D341Med (cell line): ENCODE measurements at places on chromosomes 1 and 21.
A peak's percentile ranks its signal among the peaks of the same experiment; 100 is the strongest.

DNA sequence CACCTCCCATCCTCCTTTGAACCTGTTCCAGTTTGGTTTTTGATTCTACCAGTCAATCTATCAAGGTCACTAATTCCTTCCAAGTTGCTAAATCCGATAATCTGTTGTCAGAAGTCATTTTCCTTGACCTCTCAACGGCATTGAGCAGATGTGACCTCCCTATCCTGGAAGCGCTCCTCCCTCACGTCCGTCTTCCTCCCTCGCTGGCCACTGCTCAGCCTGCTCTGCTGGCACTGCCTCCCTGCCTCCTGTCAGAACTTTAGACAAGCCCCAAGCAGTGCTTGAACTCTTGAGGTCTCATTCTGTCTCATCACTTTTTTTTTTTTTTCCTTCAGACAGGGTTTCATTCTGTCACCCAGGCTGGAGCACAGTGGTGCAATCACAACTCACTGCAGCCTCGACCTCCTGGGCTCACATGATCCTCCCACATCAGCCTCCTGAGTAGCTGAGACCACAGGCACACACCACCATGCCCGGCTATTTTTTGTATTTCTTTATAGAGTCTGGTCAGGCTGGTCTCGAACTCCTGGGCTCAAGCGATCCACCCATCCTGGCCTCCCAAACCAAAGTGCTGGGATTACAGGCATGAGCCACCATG lies 4.4 kb upstream of the ACOT7 start:
- no peak for DNase-seq

DNA sequence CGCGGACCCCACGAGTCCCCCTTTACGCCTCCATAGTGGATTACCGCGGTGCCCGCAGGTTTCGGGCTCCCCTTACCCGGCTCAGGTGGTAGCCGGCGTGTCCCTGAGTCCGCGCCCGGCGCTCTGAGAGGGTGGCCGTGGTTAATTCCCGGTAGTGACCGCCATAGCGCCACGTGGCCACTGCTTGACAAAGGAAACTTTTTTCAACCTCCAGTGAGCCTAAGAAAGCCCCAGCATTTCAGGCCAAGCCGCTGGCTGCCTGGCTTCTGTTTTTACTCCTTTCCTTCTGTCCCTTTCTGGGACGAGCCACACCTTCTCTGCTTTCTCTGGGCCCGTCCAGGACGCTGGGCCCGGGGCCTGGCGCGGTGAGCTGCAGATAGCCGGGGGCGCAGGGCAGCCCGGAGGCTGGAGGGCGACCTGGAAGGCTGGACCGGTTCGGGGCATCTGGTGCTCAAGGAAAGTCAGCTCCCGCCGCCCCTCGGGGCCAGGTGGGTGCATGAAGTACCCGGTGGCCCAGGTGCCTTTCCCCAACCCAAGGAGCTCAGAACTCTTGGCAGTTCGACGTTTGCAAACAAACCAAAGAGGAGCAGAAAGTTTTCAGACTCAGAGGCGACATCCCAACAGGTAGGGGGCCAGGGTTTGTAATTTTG lies 540 bp upstream of the C1orf198 start:
- no peak for DNase-seq

DNA sequence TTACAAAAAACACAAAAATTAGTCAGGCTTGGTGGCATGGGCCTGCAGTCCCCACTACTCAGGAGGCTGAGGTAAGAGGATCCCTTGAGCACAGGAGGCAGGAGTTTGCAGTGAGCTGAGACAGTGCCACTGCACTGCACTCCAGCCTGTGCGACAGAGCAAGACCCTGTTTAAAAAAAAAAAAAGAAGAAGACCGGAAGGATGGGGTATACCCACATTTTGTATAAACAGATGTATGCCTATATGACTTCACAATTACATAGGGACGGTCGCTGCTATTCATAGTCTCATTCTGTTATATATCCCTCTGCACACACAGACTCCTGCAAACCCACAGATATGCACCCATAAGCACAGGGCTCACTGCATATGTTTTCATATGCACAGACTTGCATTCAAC lies 12.7 kb downstream of the LCK start:
- DNase-seq: no peak

DNA sequence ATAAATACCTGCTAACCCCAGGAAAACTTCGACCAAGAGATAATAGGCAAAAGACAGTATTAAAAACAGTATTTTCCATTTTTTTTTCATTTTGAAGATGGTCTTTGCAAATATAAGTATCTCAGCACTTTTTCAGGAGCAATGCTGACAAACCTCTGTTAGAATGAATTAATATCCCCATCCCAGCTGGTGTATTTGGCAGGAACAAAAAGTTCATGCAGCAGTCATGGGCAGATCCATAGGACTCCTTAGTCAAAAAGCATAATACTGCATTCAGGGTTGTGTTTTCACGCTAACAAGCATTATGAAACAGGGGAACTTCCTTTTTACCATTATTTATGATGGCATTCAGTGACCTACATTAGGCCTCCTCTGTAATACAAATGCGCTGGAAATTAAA lies 344.0 kb downstream of the ST6GALNAC3 start:
- no peak for DNase-seq

DNA sequence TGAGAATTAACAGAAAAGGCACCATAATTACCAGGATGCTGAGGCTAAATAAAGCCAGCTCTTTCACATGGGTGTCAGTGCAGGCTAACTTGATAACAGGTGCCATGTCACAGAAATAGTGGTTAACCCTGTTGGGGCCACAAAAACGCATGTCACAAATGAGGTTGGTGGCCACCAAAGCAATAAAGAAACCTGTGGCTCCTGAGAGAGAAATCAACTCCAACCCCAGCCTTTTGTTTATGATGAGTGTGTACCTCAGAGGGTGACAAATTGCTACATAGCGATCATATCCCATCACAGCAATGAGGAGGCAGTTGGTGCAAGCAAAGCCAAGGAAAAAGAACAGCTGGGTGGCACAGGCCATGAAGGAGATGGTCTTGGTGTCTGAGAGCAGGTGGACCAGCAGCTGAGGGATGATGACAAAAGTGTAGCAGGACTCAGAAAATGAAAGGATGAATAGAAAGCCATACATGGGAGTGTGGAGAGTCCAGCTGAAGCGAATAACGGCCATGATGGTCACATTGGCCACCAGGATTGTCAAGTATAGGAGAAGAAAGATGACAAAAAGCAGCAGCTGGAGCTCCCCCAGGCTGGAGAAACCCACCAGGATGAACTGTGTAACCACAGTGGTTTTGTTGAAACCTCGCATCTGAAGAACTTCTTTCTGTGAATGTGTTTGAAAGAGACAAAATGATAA lies at the start of gene OR10T2:
Gene OR10T2 (minus strand): TSS at position 649 of the 697 bp plus-strand sequence. CDS start 0 bp downstream, at position 649.
- DNase-seq: no peak

DNA sequence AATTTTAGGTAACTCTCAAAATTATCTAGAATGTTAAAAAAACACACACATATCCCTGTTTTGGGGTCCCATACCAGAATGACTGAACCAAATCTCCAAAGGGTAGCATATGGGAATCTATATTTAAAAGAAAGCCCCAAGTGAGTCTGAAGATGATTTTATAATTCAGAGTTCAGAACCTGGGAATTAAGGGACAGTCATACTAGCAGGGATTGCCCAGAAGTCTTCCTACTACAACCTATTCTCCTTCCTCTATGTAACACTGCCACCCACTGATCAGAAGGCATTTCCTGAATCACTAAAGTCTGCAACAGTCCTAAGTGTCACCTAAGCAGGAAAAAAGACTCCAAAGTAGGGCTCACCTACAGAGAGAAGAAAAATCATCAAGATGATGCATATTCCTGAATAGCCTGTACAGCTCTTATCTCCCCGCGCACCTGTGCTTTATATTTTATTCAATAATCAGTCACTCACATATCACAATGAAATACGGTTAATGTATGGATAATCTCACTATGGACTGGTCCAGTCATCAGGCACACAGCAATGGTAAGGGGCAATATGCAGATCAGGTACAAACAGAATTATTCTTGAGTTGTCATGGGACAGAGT lies 4.9 kb downstream of the RGS1 start:
- DNase-seq: no peak

DNA sequence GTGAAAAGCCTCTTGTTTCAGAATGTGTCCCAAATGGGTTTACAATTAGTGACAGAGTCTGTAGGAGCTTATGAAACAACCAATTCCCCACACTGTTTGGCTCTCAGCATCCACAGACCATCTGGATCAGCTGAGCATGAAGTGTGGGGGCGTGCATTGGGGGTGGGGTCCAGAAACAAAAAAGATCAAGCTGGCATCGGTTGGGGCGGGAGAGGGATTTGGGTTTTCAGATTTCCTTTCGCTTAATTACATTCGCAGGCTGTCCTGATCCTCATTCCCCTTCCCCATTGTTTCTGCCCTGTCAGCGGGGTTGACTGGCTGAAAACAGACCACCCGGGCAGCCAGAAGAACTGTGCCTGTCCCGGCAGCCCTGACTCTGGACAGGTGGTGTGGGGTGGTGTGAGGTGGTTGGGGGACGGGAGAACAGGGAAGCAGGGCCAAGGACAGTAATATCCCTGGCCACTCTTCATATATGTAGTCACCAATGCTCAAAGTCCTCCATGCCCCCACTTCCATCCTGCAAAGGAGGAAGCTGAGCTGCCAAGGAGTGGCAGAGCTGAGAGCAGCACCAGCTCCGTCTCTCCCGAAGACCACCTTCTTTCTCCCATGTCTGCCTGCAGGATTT lies 92.0 kb downstream of the IER5 start:
- peak; percentile 76 for DNase-seq

DNA sequence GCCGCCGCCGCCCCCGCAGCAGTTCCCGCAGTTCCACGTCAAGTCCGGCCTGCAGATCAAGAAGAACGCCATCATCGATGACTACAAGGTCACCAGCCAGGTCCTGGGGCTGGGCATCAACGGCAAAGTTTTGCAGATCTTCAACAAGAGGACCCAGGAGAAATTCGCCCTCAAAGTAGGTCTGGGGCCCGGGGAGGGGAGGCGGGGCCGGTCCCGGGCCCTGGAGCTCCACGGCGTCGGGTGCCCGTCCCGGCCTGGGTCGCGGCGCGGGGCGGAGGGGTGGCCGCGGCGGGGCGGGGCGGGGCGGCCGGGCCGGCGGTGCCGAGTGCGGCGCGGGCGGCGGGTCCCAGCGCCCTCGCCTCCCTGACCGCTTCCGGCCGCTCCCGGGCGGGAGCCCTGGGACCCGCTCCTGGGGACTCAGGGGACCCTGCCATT lies 646 bp downstream of the MAPKAPK2 start:
- peak; percentile 83 for DNase-seq

GRCh38 chr1:168483539-168483938 lies 60.3 kb downstream of the XCL2 start:
- no peak for DNase-seq

DNA sequence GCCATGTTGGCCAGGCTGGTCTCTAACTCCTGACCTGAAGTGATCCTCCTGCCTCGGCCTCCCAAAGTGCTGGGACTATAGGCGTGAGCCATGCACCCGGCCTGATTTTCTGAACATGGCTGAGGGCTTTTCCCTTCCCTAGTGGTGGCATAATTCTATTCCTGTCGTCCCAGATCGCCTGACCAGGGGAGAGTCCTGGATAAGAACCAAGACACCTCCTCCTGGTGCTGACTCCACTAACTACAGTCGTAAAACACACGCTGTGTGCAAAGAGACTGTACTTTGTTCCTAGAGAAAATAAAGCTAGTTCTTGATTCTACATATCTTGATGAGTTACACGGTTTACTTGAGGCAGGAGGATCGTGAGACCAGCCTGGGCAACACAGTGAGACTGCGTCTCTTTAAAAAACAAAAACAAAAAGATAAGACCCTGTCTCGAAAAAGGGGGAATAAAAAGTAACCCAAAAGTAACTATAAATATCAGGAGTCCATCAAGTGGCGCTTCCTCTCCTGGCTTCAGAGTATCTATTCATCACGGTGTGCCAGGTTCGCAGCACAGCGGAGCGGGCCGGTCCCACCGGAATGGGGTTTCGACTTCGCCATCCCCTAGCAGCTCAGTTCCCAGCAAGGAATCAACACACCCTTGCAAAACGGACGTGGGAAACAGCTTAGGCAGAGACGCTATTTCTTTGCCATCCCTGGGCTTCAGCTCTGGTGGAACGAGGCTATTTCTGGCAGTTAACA lies 973 bp downstream of the SDF4 start:
- no peak for DNase-seq

DNA sequence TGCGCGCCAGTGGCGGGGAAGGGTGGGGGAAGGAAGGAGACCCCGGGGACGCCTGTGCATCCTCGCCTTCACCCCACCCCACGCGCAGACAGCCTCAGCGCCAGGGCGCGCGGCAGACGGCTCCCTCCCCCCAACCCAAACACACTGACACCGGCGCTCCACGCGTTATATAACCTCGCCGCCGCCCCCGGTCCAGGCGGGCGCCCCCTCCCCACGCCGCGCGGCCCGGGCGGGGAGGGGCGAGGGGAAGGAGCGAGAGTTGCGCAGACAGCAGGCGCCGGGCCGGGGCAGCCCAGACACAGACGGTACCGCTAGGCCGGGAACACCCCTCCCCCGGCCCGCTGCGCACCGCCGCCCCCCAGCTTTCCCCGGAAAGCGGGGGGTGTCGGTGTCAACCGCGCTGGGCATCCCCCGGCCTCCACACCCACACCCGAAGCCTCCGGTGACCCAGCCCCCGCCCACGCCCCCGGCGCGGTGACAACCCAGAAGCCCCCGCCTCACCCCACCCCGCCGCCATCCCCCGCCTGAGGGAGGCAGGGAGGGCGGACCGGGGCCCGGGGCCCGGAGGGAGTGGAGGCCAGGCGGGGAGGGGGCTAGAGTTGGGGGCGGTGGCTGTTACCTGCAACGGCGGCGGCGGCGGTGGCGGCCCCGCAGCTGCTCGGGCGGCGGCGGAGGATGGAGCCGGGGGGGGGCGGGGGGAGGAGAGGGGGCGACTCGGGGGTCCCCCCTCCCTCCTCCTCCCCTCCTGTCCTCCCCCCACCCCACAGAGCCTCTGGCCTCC lies 432 bp downstream of the AKT3 start:
- DNase-seq: peak; percentile 84

DNA sequence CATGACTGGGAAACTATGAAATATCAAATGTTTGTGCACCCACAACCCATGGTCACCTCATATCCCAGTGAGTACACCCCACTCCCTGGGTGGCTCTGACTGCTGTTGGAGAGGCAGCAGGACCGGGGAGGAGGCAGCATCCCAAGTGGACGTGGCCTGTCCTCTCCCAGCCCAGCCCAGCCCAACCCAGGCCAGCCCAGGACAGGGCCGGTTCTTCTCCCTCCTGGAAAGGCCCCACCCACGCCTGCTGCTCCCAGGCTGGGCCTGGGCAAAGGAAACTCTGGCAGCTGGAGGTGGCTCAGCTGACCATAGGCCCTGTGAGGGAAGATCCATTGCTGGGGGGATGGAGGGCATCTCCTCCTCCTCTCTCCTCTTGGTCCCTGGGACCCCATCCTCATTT lies 19.1 kb downstream of the MATN1 start:
- no peak for DNase-seq

GRCh38 chr1:86394416-86394815 lies 1.7 kb downstream of the ODF2L start:
- DNase-seq: no peak
